GM06990 (cell line): ENCODE measurements at places on chromosomes 3 and 15.

DNA sequence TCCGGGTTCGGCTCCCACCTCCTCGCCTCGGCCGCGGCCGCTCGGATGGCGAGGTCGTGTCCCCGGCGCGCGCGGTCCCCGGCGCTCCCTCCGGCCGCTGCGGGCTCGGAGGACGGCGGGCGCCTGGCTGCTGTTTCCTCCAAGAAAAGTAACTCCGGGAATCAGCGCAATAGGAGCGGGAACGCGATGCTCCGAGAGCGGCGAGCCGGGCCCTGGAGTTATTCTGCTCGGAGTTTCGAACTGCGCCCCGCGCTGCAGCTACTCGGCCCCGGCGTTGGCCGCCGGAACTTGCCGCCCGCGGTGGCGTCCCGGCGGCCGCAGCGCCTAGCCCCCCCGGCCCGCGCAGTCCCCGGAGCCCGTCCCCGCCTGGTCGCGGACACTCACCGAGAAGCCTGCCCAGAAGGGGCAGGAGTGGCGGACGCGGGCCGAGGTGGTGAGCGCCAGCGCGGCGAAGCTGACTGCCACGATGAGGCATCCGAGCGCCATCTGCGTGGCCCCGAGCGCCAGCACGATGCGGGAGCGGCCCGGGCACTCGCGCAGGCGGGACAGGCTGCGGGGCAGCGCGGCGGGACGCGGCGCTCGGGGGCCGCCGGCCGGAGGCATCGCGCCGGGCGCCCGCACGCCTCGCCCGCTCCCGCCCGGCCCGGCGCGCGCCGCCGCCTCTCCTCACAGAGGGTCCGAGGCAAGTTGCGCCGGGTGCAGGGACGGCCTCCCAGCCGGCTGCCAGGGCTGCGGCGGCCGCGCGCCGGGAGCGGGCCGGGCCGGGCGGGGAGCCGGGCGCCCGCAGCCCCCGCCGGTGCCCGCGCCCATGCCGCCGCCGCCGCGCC is 251.9 kb downstream of the TJP1 start:
- no peak for DNase-seq

- no peak for DNase-seq
Measured at GRCh38 chr15:75431270-75431669, 20.2 kb downstream of the SIN3A start.

DNA sequence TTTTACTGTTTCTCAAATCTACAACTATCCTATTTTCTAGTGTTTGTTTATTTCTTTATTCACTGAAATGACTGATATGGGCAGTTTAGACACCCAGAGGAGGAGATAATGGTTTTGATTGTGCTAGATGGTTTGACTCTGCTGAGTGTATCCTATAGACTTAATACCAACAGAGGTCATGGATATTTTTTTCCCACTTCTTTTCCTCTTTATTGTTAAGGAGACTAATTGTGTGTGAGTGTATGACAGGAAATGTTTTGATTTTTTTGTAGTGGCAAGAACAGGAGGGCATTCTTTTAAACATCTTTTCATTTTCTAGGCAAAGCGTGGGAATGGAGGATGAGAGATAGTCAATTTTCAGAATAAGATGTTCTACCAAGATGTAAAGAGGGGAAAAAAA is 223.5 kb downstream of the CHST2 start:
- DNase-seq, result no peak

GRCh38 chr15:36769098-36769497 is 189.7 kb downstream of the CDIN1 start:
- no peak for DNase-seq

- DNase-seq, result no peak
Measured at GRCh38 chr3:170397685-170398084, 21.0 kb upstream of the CLDN11 start.
